ENCODE measurements at places on chromosomes 5 and 9.

- no peak for DNase-seq
These were observed 44.6 kb downstream of the CXXC5 start for GRCh38 chr5:139692679-139693308.

GRCh38 chr5:80346055-80346454 is 26.3 kb downstream of the SPZ1 start:
- DNase-seq: peak; percentile 16

- no peak for DNase-seq
These were observed 21.0 kb upstream of the RALGDS start for GRCh38 chr9:133141833-133142595.

DNA sequence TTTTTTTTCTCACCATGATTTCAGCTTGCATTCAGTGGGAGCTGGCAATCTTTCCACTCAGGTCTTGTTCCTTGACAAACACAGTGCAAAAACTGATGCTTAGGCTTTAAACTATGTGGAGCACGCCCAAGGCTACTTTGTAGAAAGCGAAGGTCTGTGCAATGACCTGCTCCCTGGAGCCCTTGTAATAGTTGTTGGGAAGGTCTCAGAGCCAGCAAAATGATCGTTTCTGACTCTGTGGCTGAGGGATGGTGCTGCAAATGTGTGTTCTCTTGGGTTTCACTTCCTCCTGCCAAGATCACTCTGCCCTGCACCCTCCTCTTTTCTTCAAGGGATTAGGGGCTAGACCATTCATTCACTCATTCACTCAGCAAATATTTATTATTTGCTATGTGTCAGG is 249.7 kb upstream of the MAP3K1 start:
- no peak for DNase-seq

DNA sequence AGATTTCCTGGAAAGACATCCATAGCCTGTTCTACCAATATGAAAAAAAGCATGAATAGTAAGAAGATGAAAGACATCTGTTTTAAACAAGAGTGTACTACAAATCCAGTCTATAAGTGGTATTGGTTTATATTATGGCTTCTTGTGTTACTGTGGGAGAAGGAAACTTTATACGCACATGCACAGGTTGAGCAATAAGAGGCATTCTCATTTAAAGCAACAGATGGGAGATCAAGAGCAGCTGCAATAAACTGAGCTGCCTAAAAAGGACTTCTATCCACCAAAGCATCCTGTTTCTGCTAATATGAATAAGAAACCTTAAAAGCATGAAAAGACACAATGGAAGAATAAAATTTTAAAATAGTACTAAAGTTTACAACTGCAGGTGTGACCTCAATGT is 8.6 kb upstream of the PCDHB1 start:
- DNase-seq: no peak

GRCh38 chr5:140005145-140005591 is 37.9 kb downstream of the NRG2 start:
- no peak for DNase-seq

DNA sequence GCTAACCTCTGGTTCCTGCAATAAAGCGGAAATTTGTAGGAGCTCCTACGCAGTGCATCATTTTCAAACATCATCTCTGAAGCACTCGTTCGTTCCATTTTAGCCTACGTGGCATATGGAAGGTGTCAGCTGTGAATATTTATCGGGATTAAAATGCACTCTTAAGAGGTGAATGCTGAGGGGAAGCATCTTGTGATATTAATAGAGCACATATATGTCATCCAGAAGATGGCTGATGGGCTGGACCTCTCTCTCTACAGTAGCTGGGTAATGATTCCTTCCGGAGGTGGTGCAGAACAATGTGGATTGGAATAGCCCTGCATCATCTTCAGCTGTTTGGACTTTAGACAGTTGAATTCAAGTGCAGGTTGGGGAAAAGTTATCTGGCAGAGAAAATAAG is 478.7 kb downstream of the DMAC1 start:
- no peak for DNase-seq

- DNase-seq: no peak
These were observed 77.7 kb upstream of the ADAMTSL1 start for GRCh38 chr9:18396102-18396728.

GRCh38 chr5:146474065-146474464 is 26.9 kb downstream of the TCERG1 start:
- DNase-seq: no peak

- DNase-seq: no peak
These were observed 54.7 kb upstream of the PRLR start for GRCh38 chr5:35285011-35285410.

DNA sequence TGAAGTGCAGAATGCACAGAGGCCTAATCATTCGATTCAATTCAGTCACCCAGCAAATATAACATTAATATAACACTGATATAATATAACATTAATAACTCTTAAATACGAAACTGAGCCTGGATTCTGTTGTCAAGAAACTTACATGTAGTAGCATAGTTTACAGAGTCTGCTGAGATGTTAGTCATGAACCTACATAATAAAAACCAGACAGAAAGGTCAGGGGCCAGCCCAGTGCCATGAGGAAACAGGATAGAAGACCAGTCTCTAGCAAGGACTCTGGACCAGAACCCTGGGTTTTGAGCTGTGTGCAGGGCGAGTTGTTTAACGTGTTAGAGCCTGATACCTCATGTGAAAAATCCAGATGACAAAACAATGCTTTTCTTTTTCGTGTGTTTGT is 234.7 kb downstream of the NR2F1-AS1 start:
- no peak for DNase-seq

DNA sequence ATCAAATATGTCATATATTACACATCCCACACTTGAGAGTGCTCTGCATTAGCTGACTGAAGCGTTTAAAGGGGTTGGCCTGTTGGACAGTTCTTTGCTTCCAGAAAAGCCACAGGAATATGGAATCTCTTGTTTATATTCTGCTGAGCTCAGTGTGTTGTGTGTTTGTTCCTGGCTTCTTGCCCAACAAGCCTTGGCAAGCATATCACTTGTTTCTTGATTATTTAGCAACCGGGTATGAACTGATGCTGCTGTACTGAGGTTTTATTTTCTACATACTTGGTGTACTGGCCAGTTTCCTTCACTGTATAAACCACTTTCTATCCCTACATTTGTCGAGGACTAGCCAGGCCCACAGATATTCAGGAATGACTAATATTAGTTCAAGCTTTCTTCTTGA is 378.9 kb downstream of the KCTD16 start:
- no peak for DNase-seq

GRCh38 chr9:136947955-136948510 is 3.0 kb downstream of the C8G start:
- DNase-seq: no peak

DNA sequence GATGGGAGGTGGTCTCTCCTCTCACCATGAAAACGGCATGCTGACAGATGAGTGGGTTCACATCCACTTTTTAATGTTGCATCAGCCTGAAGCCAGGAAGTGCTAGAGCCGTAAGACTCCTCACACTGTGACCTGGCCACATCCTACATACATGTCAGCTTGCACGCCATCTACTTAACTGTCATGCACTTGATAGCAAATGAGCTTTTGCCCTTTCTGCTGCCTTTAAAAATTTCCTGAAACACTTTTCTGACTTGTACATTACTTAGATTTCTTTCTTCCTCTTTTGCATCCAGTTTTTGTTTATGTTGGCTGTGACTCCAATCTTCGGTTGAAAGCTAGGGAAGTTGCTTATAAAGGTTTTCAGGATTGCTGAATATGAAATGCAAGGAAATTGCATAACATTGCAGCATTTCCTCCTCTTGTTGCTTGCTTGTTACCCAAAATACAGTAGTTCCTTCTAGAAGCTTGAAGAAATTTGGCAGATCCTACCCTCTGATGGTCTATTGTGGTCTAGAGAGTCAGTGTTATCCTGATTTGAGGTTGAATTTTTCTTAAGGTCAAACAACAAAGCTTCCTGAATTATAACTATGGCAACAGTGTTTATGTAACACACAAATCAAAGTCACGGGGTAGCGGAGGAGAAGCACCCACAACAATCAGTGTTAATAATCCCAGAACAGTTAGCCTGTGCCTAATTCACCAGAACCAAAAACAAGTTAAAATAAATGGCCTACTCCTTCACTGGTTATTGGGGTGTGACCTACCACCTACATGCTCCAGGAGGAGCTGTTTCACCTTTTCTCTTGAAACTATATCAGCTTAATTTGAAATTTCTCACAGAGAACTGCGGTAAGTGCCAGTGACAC is 232.5 kb downstream of the ARHGAP26 start:
- DNase-seq: peak; percentile 34

GRCh38 chr9:89743573-89744254 is 138.9 kb downstream of the GADD45G start:
- no peak for DNase-seq

GRCh38 chr5:179378116-179378440 is 32.8 kb upstream of the ADAMTS2 start:
- no peak for DNase-seq

GRCh38 chr5:150510460-150511263 is 2.7 kb downstream of the NDST1 start:
- no peak for DNase-seq

DNA sequence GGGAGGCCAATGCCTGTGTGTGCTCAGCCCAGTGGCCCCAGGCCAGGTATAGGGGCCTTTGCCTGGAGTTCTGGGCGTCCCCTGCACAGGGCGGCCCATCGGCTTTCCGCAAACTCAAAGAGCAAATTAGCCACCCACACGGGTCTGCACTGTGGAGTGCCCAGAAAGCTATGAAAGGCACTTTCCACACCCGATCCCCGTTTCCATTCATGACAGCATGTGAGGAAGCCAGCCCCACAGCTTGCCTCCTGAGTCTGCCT is 5.2 kb downstream of the DBH start:
- no peak for DNase-seq

- no peak for DNase-seq
These were observed 11.9 kb upstream of the TBC1D9B start for GRCh38 chr5:179919487-179920060.

DNA sequence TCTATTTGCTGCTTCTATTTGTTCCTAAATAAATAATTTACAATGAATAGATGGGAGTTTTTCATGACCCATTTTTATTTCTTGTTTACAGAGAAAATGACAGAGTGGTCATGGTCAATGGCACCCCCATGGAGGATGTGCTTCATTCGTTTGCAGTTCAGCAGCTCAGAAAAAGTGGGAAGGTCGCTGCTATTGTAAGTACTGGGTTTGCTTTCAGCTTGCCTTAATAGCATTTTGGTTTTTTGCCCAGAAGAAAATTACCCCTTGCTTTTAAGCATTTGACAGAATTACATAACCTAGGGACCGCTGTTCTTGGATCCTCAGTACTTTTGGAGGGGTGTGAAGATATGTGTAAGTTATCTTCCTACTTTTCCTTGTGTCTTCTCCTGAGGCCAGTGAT is 44.1 kb downstream of the TJP2 start:
- no peak for DNase-seq

DNA sequence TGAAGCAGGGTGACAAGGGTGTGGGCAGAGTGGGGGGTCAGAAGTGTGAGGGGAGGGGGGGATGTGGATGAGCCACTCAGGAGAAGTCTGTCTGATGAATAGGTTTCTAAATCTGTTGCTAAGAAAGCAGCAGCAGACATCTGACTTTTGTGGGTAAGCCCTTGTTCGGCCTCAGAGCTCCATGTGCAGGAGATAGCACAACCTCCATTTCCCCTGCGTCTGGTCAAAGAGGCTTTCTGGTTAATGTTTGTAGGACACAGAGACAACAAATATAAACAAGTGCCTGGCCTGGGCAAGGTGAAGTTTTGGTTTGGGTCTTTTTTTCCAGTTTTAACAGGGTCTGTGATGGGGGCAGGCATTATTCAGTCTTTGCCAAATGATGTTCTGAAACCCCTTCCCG is 57.0 kb upstream of the GNE start:
- DNase-seq: no peak

DNA sequence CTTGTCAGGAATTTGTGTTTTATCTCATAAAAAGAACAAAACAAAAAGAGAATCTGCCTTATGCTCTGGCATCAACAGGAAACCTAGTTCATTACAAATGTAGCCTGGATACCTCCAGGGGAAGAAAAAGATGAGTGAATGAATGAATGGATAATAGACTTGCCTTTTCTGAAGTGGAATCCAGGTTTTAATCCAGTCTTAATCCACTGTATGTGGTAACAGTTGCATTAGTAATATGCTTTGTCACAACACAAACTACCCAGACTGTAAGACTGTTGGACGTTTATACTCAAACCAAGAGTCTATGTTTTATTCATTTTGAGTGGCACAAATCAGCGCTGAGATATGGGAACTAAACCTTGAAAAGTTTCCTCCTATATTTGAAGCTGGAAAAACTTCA is 32.1 kb upstream of the MAP3K1 start:
- DNase-seq: no peak

GRCh38 chr5:14447958-14448911 is 133.4 kb upstream of the OTULINL start:
- DNase-seq: no peak

GRCh38 chr9:592733-593132 is 248.8 kb upstream of the DMRT1 start:
- DNase-seq: no peak

DNA sequence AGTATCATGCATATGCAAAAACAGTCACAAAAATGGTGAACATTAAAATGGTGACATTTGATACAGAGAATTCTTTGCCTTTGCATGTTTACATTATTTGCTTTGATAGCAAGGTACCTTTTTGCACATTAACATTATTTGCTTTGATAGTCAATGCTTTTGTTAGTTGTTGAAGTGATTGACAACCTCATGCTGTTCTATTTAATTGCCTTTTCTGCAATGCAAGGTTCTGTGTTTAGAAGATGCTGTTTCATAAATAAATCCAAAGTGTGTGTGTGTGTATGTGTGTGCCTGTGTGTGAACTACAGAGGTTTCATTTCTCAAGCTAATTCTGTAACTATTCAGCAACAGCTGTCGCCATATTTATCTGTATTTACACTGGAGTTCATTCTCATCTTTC is 668.7 kb downstream of the NR2F1-AS1 start:
- no peak for DNase-seq

DNA sequence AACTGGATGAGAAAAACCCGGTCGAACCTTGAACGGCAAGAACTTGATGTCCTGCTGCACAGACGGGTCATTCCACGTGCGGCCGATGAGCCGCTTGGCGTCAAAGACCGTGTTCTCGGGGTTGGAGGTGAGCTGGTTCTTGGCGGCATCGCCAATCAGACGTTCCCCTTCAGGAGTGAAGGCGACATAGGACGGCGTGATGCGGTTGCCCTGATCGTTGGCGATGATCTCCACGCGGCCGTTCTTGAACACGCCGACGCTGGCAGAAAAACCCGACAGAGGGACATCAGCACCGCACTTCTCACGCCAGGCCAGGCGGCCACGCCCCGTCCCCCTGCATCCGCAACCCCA is 519 bp downstream of the HSPA5 start:
- DNase-seq: peak; percentile 33
